ENCODE measurements at places on chromosomes 7 and 10. TPM values are rescaled to one million over a fixed set of nuclear protein-coding genes. Genes with fewer than 3 reads are reported as not detected.

DNA sequence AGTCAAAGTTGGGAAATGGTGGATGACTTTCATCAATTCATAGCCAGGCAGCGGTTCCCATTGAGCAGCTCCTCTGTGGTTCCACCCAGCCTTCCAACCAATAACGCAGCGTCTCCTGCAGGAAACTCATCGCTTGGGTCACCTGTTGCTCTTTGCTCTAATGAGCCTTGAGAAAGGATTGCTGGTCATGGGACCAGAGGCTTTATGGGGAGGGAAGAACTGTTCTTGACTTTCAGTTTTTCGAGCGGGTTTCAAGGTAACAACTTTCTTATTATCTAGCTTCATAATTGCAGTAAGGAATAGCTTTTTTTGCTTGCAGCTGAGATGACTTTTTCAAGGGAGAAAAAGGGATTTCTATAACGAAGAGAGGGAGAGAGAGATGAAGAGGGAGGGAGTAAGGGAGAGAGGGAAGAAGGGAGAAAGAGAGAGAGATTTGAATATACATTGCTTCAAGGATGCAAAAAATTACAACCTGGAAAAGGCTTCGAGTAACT is 405 bp upstream of the ENTPD1 start:
- no peak for DNase-seq

- no peak for DNase-seq
Measured at GRCh38 chr10:48785796-48786195, 101.1 kb downstream of the WDFY4 start.

- peak; percentile 18 for DNase-seq
Measured at GRCh38 chr7:77651575-77652162, 44.6 kb upstream of the RSBN1L start.

- no peak for DNase-seq
Measured at GRCh38 chr7:100867776-100868485, 744 bp downstream of the TRIP6 start.

DNA sequence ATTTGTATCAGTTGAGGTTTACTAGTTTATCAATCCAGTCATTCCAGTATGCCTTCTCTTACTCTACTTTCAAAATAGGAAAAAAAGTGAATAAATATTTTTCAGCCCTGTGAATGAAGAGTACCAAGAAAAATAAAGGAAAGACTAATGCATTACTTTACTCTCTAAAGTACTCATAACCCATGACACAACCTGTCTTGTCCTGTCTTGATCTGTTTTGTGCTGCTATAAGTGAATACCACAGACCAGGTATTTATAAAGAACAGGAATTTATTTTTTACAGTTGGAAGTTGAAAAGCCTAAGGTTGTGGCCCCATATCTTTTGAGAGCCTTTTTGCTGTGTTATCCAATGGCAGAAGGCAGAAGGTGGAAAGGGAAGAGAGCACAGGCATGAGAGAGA is 194.6 kb upstream of the DKK1 start:
- no peak for DNase-seq

SH2B2 gene
- total RNA-seq, result 1.8 TPM

EPO gene
- not detected for total RNA-seq

GRCh38 chr7:158320328-158320727 is 267.3 kb downstream of the PTPRN2 start:
- no peak for DNase-seq

- no peak for DNase-seq
Measured at GRCh38 chr10:99353182-99353581, 24.0 kb downstream of the CNNM1 start.

DNA sequence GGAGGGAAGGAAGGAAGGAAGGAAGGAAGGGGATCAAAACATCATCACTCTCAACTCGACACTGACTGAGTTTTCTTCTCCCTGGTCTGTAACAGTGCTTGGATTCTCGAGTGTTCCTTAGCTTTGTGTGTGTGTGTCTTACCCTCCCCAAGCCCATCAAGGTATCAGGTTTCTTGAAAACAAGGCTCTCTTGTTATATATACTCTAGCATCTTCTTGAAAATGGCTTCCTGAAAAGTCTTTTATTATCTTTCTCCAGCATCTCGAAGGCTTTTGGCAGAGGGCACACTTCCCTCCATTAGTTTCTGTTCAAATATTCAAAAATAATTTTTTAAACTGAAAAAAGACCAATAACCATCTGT is 13.4 kb downstream of the SERPINE1 start:
- no peak for DNase-seq

- peak; percentile 86 for DNase-seq
Measured at GRCh38 chr7:140541513-140542227, 62.4 kb upstream of the MKRN1 start.

DNA sequence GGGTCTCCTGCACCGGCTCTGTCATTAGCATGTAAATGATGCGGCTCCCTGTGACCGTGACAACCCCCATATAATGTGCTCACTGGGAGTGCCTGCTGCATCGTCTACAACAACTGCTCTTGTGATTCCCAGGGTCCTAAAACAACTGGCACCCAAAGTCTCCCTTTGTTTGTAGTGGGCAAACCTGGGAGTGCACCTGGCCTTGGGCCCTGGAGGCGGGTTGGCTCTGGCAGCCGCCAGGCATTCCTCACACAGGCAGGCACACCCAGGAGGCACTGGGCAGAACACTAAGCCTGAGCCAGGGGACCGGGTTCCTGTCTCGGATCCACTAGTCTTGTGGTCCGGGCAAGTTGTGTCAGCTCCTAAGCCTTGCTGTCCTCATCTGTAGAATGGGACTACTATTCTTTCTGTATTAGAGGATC is 115.5 kb upstream of the GPR26 start:
- no peak for DNase-seq

DNA sequence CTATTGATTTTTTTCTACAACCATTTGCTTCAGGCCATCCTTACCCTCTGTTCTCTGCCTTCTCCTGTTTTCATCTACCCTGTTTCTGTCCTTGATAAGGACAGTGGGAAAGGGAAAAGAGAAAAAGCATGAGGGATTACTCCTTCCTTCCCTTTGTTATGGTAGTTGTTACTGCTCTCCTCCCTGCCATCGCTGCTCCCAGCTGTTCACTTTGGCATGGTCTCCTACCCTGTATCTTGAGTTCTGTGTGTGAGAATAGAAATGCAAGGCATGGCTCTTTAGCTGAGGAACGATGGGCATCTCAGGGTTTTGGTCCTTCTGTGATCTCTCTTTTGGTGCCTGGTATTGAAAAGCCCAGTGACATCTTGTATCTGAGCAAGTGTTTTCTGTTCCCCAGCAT is 6.4 kb downstream of the CCSER2 start:
- DNase-seq, result no peak

DNA sequence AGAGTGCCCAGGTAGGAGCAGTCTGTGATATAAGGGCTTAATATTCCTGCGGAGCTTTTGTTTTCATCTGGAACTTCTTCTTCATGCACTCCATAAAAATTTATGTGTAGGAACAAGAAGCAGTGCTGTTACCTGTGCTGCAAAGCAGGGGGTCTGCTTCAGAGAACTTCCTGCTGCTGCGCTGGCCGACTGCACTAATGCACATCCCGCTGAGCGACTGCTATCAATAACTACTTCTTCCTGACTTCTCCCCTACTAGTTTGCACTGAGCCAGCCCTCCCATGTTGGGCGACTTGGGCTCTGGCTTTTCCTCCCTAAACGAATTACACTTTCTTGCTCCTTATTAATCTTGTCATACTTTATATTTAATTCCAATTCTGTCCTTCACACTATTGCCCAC is 150.3 kb downstream of the NEBL start:
- no peak for DNase-seq

ZNF488 gene
- total RNA-seq, result 0.53 TPM

- peak; percentile 54 for DNase-seq
Measured at GRCh38 chr7:96596120-96596826, 113.4 kb downstream of the SEM1 start.

DEPP1 gene
- 31.7 TPM for total RNA-seq

DNA sequence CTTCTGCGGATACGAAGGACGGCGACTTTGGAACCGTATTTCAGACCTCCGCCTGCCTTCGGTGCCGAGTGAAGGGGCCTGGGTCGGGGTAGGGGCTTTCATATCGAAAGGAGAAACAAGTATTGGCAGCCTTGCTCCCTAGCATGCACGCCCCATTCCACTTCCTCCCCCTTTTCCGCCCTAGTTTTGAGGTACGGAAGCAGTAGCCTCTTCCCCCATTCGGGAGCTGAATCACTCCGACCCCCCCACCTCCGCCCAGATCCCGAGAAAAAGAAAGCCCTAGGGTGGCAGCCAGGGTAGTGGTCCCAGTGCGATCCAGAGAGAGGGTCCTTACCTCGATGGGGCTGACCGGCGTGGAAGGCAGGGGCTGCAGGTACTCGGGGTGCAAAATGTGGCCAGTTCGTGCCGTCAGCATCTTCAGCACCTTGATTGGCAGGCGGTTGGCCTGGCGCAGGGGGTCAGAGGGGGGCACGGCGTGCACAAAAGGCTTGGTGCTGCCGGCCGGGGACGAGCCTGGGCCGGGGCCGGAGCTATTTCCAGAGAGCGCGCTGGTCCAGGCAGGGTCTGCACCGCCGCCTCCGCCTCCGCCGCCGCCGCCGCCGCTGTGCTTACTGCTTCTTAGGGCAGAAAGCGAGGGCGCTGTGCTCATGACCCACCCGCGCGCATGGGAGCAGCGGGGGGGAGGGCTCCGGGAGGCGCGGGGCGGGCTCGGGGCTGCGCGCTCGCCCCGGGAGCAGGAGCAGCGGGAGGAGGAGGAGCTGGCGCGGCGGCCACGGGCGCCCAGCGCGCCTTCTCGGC is 594 bp downstream of the ZNF503 start:
- peak; percentile 30 for DNase-seq

GRCh38 chr10:20922451-20922850 is 25.3 kb upstream of the NEBL start:
- no peak for DNase-seq

DNA sequence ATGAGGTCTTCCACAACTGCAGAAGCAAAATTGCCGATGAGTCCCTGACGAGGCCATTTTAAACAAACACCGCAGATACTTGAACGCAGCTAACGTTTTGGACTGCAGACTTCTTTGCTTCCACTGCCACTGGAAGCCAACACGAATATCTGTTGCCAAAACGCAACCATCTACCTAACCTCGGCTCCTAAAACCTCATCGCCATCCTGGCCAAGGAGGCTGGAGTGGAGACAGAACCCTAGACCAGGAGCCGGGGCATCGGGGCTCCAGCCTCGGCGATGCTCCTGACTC is 493 bp downstream of the WDR91 start:
- no peak for DNase-seq

DNA sequence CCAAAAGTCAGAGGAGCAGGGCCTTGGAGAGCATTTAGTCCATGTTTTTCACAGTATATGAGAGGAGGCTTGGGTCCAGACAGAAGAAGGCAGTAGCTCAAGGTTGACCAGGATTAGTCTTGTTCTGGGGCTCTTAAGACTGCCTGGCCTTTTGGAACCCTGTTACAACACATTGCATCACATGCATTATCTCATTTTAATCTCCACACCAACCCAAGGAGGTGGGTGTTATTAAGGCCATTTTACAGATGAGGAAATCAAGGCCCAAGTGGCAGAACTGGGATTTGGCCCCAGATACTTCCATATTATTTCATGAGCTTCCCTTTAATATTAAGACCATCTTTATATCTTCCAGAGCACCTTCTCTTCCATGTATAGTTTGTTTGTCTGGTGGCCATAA is 38.8 kb downstream of the RPS24 start:
- DNase-seq, result no peak

DNA sequence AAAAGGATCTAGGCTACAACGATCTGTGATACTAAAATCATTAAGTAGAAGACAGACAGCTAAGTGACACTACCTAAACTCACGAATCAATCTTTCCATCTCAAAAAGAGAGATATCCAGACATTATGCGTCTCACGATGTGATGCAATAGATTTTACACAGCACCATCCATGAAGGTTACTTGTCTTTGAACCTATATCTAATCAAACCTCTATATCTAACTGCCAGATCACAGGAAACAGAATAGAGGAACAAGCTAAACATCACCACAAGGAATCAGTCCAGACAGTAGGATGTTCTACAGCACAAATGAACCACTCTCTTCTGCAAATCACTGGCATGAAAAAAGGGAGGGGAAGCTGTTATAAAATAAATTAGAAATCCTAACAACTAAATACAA is 4.1 kb downstream of the RAPGEF5 start:
- DNase-seq, result no peak

DNA sequence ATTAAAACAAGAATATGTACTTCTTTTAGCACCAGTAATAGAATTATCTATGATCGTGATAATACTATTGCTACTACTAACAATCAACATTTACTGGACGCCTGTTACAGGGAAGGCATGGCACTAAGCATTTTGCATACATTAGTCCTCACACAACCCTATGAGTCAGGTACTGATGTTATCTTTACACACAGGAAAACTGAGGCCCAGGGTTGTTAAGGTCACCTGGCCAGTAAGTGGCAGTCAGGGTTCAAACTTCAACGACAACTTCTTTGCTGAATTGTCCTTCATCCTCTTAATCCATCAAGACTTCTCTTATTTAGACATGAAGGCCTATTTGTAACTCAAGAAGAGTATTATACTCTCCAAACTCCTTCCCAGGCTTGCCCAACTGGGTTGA is 41.9 kb upstream of the ACSL5 start:
- DNase-seq, result no peak

GRCh38 chr7:3915337-3915878 is 614.4 kb downstream of the SDK1 start:
- DNase-seq, result no peak

DNA sequence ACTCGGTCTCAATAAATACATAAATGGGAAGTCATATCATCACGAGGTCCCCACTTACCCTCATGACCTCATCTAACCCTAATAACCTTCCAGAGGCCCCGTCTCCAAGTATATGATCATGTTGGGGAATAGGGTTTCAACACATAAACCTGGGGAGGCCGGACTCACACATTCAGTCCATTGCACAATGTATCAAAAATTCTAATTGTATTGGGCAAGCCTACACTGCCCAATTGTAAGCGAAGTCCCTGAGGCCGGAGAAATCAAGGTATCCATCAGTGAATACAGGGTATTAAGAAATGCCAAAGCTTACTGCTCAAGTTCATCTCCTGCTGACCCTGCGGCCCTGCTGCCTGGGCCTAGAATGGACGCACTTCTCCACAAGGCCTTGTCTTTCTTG is 69.6 kb downstream of the PARP12 start:
- no peak for DNase-seq

ADRA2A gene
- total RNA-seq, result not detected

DNA sequence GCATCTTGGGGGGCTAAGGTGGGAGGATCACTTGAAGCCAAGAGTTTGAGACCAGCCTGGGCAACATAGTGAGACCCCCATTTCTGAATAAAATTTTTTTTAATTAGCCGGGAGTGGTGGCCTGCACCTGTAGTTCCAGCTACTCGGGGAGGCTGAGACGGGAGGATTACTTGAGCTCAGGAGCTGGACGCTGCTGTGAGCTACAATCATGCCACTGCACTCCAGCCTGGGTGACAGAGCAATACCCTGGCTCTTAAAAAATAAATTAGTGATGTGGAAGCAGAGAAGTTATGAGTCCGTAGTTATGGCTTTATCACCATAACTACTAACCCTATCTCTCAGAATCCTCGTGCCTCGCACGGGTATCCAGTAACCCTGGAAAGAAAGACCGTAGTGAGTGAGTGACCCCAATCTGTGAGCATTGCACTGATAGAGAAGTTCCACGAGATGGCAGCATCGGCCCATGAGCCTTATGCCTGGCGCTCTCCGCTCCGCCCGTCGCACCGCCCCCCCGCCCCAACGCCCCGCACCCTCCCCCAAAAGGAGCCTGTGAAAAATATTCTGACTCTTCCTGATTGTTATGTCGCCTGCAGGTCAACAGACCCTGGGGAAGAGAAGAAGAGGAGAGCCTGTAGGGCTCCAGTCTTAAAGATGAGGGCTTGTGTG is 4.9 kb upstream of the SLC29A3 start:
- peak; percentile 53 for DNase-seq

AMPH gene
- 7.3 TPM for total RNA-seq

GRCh38 chr7:154372011-154372601 is 319.9 kb downstream of the DPP6 start:
- no peak for DNase-seq

GRCh38 chr10:1410469-1411395 is 326.6 kb downstream of the ADARB2 start:
- no peak for DNase-seq
